A673 (cell line): ENCODE measurements at places on chromosomes 13 and 19.

- DNase-seq, result peak; percentile 98
These were observed 913 bp upstream of the ELAVL3 start for GRCh38 chr19:11481534-11482383.

- DNase-seq, result no peak
These were observed 1.2 kb upstream of the ZNF626 start for GRCh38 chr19:20662421-20663105.

GRCh38 chr19:33143897-33144405, 12.0 kb downstream of the WDR88 start:
- DNase-seq, result peak; percentile 68

GRCh38 chr13:105327581-105328126, 1207.8 kb downstream of the EFNB2 start:
- DNase-seq, result no peak

- no peak for DNase-seq
These were observed 6.6 kb downstream of the STARD13 start for GRCh38 chr13:33278913-33279312.

DNA sequence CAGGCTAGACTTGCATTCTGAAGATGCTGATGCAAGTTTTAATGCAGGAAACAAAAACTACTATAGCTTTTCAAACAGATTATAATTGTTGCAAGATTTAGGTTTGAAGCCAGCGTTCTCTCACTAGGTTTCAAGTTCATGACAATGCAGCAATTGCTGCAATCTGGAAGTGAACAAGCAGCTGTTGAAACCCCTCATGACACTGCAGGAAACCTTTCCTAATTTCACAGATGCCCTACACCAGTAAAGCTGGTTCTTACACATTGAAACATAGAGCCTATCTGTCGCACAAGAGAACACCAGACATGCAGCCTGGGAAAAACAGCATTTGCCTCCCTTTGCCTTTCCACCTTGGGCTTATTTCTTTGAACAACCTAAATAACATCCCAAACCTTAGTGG, 1737.2 kb upstream of the MIR17HG start:
- DNase-seq, result no peak

GRCh38 chr19:49814010-49814409, 918 bp upstream of the FUZ start:
- no peak for DNase-seq
